NCI-H1105 (cell line): ENCODE measurements at places on chromosomes 6 and 20.

GRCh38 chr6:26172608-26172968 is 85.4 kb downstream of the HFE start:
- DNase-seq, result peak; percentile 27

GRCh38 chr6:26478985-26479278 is 21.2 kb upstream of the BTN1A1 start:
- no peak for DNase-seq

- no peak for DNase-seq
Measured at GRCh38 chr20:56698749-56699148, 69.6 kb downstream of the TFAP2C start.

- DNase-seq, result no peak
Measured at GRCh38 chr6:31179042-31179386, 8.5 kb upstream of the POU5F1 start.

- no peak for DNase-seq
Measured at GRCh38 chr20:20138301-20139064, 86.2 kb downstream of the CFAP61 start.
